ENCODE measurements at places on chromosomes 4 and X.

DNA sequence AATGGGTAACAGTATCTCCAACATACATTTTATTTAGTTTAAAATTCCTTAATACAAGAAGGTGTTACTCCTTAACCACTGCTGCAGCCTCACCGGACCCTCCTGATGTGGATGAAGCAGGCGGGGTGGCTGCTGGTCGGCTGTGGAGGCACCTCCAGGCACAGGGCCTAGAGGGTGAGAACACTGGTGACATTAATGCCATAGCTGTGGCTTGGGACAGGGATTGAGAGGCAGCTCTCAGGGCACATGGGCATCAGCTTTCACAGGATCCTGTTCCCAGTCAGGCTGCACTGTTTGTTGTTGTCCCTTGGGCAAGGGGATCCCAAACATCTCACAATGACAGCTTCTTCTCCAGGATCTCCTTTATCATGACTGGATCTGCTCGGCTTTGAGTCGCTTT is 90.0 kb downstream of the GATB start:
- DNase-seq, result no peak

GRCh38 chrX:9071031-9071650 is 37.2 kb upstream of the FAM9B start:
- DNase-seq, result no peak

DNA sequence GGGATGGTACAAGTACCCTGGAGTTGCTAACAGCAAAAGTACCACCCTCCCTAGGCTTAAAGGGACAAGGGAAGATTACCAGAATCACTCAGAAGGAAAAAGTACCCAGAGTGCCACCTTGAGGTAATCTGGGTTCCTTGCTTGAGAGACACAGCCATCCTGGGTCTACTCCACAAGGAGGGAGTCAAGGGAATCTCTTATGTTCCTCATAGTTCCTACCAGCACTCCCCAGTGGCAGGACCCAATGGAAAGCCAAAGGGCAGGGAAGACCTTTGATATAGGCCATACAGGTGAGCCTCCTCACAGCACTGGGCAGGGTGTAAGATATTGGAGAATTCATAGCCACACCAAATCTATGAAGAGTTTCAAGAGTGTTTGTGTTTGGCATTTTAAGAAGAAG is 5.7 kb downstream of the IL2 start:
- no peak for DNase-seq

DNA sequence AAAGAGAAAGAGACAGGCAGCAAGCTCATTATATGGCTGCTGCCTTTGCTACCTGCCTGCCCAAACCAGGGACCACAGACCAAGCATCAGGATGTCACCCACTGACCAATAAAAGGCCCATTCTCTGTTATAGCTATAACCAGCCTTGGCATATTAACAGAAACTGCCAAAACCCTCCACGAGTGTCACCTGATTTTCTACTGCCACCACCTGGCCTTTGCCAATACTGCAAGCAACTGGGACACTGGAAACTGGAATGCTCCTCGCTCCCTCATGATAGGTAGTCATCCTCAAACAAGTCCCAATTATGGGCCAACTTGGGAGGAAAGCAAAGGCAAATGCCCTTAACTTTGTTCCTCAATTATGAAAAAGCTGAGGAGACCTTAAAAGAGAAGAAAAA is 76.0 kb downstream of the SPIN4 start:
- no peak for DNase-seq

DNA sequence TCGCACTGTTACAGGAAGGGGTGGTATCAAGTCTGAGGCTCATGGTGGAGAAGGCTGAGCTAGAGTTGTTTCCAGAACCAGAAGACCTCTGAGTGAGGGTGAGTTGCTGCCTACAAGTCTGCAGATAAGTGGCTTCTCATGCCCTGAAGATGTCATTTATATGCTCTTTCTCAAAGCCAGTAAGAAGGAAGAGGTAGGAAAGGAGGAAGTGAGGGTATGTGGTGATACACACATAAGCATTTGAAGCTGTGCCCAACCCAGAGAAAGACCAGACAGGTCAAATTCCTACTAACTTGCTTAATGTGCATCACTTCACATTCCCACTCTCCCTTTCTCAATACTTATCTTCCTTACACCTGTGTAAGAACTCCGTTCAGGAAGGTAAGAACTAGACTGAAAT is at the start of gene PPBP:
Gene PPBP, minus strand, starts transcription at position 130 of the 400 bp plus-strand sequence. Its CDS starts 87 bp downstream, at position 43.
- no peak for DNase-seq

DNA sequence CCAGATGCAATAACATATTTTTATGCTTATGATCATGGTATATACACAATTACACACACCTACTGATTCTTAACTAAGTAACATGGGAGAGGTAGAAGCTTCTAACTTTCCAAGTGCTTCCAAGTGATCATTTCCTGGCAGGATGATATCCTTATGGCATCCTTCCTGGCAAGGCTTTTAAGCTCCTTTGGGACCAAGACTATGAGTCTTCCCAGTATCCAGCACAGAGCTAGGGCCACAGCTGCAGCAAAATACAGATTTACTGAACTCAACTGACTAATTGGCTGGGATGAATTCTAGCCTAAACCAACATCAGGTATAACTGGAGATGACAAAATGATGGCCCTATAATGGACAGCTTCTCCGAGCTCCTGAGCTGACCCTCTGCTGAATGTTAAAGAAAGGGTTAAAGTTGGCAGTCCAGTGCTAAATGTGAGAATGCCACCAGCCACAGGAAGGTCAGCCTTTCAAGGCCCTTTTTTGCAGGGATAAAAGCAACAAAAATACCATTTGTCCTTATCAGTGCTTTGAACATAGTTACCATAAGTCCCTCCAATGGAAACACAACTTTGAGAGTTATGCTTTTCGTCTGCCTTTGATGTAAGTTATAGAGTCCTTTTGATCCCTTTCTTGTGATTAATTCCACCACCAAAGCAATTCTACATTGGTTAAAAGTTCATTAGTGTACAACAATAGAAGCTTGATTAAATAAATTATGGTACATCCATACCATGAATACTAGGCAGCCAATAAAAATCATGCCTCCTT is 73.4 kb downstream of the MGST2 start:
- DNase-seq, result no peak

DNA sequence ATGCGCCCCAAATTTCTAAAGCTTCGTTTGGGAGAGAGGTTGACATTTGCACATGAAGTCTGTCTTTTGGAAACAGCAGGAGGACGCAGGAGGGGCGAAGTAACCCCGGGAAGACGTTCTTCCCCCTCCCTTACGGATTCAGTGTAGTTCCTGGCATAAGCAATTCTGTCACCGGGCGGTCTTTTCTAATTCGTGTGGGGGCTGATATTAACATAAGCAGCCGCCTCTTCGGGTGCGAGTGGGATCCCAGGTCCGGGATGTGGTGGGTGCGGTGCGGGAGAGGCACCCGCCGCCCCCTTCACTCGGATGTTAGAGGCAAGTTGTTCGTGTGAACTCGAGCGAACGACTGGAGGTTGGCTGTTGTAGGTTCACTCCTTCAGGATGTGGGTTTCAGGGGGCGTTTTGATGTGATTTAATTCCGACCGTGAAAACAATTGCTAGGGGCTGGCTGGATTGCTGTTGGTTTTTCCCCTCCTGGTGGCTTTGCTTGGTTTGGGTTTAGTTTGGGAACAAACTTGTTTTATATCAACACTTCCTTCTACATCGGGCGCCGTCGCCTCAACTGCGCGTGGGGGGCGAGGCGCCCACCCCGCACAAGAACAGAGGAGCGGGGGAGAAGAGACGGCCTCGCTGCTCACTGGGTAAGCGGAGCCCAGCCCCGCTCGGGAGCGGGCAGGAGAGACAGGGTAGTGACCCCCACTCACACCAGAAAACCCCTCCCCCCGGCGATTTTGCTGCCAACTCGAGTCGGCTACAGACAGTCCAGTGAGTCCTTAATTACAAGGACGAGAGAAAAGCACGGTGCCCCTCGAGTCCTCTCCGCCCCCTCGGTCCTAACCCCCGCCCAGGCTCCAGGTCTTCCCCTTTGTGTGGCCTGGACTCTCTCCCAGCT is 2.9 kb upstream of the LEF1 start:
- peak; percentile 28 for DNase-seq

- no peak for DNase-seq
These were observed 614.6 kb downstream of the PPP4R3C start for GRCh38 chrX:26848511-26848910.

DNA sequence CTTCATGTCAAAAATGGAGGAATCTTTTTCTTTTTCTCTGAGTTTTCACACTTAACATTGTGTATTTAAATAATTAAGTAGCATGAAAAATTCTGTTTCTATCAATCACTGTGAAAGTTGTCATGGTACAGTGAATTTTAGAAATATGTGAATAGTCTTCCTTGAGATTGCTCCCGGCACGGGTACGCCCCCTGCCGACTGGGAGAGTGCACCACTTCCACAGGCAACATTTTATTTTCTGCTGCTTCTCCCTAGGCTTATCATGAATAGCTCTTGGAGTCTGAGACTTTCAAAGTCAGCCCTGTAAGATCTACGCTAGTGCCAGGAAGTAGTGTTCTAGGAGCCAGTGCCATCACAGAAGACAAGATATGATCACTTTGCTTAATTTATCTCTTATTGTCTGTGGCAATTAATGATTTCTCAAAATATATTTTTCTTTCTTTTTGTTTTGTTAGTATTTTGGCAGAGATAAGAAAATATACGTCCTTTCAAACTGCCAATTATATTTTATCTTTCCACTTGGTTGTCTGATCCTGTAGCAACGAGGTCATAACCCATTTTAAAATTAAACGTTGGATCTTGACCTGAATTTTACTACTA is 763.8 kb upstream of the AADAT start:
- DNase-seq, result no peak

GRCh38 chr4:124146068-124146467 is 566.5 kb downstream of the ANKRD50 start:
- DNase-seq, result no peak

DNA sequence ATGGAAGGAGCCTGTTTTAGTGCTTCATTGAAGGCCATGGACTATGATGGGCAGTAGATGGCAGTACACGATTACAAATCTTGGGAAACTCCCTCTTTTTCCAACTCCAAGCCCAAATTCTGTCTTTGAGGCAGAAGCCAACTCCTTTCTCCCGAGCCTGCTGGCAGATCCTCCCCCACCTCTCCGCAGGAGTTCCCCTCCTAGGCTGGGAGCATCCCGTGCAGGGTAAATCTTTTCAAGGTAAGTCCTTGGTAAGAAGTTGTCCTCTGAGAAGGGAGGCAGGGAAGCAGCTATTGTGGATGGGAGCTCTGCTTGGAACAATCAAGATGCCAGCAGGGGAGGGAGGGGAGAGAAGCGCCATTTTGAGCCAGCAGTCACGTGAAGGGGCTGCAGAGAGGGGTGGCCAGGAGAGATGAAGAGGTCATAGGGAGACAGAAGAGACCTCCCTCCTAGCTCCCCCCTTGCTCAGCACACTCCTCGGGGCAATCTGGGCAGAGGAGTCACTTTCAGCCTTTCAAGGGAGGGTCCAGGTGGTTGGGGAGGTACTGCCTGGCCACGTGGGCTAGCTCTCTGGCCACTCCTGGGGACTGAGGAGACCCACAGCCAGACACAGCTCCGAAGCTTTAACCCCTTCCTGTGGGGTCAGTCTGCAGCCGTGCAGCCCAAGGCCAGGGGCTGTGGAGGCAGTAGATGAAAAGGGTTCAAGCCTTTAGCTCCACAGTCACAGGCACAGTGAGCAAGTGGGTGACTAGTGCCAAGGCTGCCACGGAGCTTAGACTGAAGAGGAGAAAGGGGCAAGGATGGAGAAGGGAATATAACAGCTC is 9.6 kb downstream of the CC2D2A start:
- no peak for DNase-seq

DNA sequence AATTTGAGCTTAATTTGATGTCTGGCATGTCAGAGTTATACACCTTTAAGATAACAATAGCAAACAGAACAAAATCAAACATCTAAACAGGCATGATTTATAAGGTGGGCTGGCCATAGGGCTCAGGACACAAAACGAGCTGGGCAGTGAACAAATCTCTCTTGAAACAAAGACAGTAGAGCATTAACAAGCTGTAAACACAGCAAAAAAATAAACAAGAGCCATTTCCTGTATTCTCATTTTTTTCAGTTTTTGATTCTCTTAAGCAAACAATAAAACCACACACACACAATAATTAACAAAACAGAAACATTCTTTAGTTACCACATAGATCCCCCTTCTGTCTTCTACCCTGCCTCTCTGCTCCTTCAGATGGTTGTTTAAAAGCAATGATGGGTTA is 68.3 kb upstream of the TMEM150C start:
- no peak for DNase-seq

DNA sequence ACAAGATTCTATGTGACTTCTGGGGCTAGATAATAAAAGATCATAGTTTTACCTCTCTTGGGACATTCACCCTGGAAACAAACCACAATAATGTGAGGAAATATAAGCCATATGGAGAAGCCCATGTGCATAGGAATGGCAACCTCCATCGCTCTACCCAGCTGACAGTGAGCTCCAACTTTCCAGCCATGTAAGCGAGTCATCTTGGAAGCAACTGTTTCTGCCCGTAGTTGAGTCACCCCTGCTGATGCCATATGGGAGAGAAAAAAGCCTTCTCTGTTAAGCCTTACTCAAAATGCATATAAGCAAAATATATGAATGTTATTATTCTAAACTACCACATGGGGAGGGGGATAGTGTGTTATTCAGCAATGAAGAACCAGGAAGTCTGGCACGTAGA is 31.4 kb upstream of the RELL1 start:
- no peak for DNase-seq

DNA sequence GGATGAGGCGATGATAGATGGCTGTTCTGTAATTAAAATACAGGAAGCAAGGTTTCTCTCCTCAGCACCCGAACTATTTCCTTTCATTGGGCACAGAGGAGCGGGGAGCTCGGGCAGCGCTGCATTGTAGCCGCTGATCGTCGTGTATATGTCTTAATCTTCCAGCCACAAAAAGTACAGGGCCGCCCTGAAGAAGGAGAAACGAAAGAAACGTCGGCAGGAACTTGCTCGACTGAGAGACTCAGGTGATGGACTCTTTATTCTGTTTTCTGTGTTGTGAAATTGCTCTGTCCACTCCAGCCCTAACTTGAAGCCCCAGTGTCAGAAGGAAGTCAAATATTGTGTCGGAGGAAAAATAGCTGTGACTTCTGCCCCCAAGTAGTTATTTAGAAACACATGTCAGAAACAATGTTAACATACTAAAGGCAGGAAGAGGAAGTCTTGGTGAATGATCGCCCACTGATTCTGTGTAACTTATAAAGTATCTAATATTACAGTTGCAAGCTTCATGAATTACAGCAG is 546 bp downstream of the ZRSR2 start:
- no peak for DNase-seq

GRCh38 chr4:77994194-77994721 is 62.9 kb upstream of the FRAS1 start:
- no peak for DNase-seq

- no peak for DNase-seq
These were observed 746 bp downstream of the TCEAL7 start for GRCh38 chrX:103330681-103331288.

GRCh38 chr4:123562994-123563750 is 166.6 kb downstream of the SPRY1 start:
- DNase-seq, result no peak
